Large intestine (tissue), 12 donors: ENCODE measurements at places on chromosomes 7 and 10.
A peak's percentile ranks its signal among the peaks of the same experiment; 100 is the strongest.

- H3K4me3 ChIP-seq, result no peak overlapping the region
- no peak for DNase-seq
- H3K27ac ChIP-seq, result no peak overlapping the region
- H3K36me3 ChIP-seq, result no peaks in the 10 kb centered on the region
- peaks cover 4% of the 10 kb centered on the region for H3K4me1 ChIP-seq
Observed at GRCh38 chr7:131845573-131846314, 289.3 kb upstream of the PODXL start.

DNA sequence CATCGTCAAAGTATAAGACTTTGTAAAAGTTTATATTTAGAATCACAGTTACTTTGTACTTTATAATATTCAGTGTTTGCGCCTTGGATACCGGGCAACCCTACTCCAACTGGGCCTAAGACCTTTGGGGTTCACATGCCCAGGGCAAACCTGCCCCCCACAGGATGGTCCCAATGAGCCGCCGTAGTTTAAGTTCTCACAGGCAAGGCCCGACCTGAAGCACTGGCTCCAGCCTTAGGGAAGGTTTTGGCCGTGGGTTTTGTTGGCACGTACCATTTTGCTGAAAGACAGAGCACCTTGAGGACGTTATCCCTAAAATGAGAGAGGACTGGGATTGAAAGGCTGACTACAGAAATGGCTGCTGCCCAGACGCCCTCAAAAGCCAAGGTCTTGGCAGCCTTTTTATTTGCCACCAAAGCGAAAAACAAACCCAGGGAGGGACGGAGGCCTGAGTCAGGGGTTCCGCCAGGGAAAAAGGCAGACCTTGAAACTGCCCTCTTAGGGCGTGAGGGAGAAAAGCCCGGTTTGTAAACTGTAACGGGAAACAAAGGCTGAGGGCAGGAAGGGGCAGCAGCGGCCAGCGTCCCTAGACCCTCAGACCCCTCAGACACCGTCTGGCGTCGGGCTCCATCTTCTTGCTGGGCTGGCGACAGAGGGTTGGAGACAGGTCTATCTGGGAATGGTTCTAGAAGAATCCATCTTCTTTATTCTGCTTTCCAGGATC, at the start of gene CCDC172:
TSS of gene CCDC172 (plus strand) at position 222 of the 724 bp plus-strand sequence. CDS start 564 bp downstream, outside the sequence.
- H3K27ac ChIP-seq, result no peak within 1 kb of the TSS
- H3K4me1 ChIP-seq, result no peaks in the 10 kb centered on the region
- H3K36me3 ChIP-seq, result no peaks in the 10 kb centered on the region
- H3K27me3 ChIP-seq, result peaks cover 3% of the 10 kb centered on the region
- H3K4me3 ChIP-seq, result no peak within 1 kb of the TSS

GRCh38 chr7:54888734-54889082, 129.7 kb upstream of the SEC61G start:
- H3K27ac ChIP-seq, result no peak overlapping the region
- no peaks in the 10 kb centered on the region for H3K36me3 ChIP-seq
- DNase-seq, result no peak
- H3K4me3 ChIP-seq, result peak overlapping the region; percentile 41

DNA sequence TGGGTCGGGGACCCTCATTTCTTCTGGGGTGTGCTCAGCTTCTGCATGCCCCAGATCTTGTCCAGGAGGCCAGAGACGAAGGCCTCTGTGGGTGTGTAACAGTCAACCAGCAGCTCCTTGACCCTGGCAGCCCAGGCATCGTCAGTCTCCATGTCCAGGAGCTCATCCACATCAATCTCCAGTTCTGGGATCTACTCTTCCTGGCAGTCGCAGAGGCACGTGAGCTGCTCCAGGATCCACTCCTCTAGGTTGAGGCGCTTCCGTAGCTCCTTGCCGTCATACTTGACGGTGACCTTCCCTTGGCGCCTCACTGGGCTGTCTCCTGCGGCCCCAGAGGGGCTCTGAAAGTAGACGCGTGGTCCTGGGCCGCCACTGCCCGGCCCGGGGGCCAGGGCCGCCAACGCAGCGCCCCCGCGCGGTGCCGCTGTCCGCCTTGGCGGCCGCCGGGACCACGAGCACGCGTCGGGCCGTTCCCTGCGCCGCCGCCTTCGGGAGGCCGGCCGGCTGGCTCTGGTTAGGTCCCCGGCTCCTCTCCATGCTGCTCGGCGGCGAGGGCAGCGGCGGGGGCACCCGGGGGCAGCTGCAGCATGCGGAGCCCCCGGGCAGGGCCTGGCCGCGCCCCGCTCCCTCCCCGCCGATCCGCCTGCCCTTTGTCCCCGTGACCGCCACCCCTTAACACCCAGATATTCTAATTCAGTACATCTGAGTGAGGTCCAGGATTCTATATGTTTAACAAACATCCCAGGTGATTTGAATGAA, 170.5 kb downstream of the SEPTIN7 start:
- peaks cover 10% of the 10 kb centered on the region for H3K4me1 ChIP-seq
- H3K4me3 ChIP-seq, result peak overlapping the region; percentile 40
- DNase-seq, result peak; percentile 76
- peaks cover 9% of the 10 kb centered on the region for H3K27me3 ChIP-seq
- peak overlapping the region; percentile 78 for H3K27ac ChIP-seq

GRCh38 chr7:462173-463103, 57.2 kb downstream of the PDGFA start:
- H3K4me3 ChIP-seq, result no peak overlapping the region
- H3K27me3 ChIP-seq, result no peaks in the 10 kb centered on the region
- DNase-seq, result no peak
- peaks cover 18% of the 10 kb centered on the region for H3K4me1 ChIP-seq

- DNase-seq, result no peak
- H3K27ac ChIP-seq, result no peak overlapping the region
Observed at GRCh38 chr10:124603376-124604213, 140.6 kb downstream of the FAM53B start.

- no peak overlapping the region for H3K27ac ChIP-seq
- H3K36me3 ChIP-seq, result no peaks in the 10 kb centered on the region
- no peak for DNase-seq
- no peaks in the 10 kb centered on the region for H3K27me3 ChIP-seq
- H3K4me1 ChIP-seq, result no peaks in the 10 kb centered on the region
Observed at GRCh38 chr10:69636273-69636575, 6.2 kb downstream of the FAM241B start.

DNA sequence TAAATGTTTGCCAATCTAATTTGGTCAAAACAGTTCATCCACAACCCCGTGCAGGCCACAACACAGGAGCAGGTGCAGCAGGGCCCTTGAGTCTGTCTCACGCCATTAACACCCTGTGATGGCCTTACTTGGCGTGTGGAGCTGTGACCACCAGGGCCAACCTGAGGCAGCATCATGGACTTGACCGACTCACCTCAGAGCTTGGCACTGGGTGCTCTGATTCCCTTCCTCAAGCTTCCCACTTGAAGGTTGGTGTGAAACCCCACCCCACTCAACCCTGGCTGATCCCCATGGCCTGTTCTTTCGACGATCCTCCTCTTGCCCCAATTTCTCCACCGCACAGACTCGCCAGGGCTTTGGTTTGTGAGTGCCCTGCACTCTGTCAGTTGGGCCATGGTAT, 623.1 kb downstream of the PTPRN2 start:
- H3K4me3 ChIP-seq, result no peak overlapping the region
- H3K36me3 ChIP-seq, result no peaks in the 10 kb centered on the region
- no peaks in the 10 kb centered on the region for H3K4me1 ChIP-seq

GRCh38 chr7:11795231-11795630, 36.8 kb downstream of the THSD7A start:
- no peak overlapping the region for H3K27ac ChIP-seq
- H3K36me3 ChIP-seq, result no peaks in the 10 kb centered on the region
- no peaks in the 10 kb centered on the region for H3K27me3 ChIP-seq
- no peaks in the 10 kb centered on the region for H3K4me1 ChIP-seq

DNA sequence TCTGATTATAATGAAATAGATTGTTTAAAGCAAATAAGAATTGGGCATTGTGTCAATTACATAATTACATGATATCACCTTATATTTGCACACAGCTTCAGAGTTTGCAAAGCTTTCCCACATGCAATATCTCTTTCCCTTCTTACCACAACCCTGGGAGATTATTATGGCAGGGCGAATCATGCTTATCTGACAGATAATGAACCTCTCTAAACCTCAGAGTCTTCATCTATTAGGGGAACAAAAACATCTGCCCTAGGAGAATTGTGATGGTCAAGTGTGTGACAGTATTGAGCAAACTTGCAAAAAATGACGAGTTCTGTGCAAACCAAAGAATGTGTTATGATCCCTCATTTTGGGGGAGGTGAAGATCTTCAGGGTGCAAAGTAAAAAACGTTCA, 90.0 kb downstream of the MYOF start:
- H3K4me1 ChIP-seq, result no peaks in the 10 kb centered on the region
- peaks cover 9% of the 10 kb centered on the region for H3K36me3 ChIP-seq
- no peak for DNase-seq
- H3K4me3 ChIP-seq, result no peak overlapping the region
- no peak overlapping the region for H3K27ac ChIP-seq
- H3K27me3 ChIP-seq, result no peaks in the 10 kb centered on the region

- no peaks in the 10 kb centered on the region for H3K27me3 ChIP-seq
- peaks cover 27% of the 10 kb centered on the region for H3K36me3 ChIP-seq
- H3K4me1 ChIP-seq, result no peaks in the 10 kb centered on the region
- no peak overlapping the region for H3K4me3 ChIP-seq
- H3K27ac ChIP-seq, result no peak overlapping the region
Observed at GRCh38 chr10:335151-335800, 200.0 kb downstream of the ZMYND11 start.

GRCh38 chr7:111537134-111537533, 25.2 kb downstream of the IMMP2L start:
- no peaks in the 10 kb centered on the region for H3K36me3 ChIP-seq
- H3K27me3 ChIP-seq, result no peaks in the 10 kb centered on the region
- no peak overlapping the region for H3K4me3 ChIP-seq
- DNase-seq, result no peak
- no peaks in the 10 kb centered on the region for H3K4me1 ChIP-seq

- H3K27ac ChIP-seq, result no peak overlapping the region
- H3K36me3 ChIP-seq, result no peaks in the 10 kb centered on the region
- no peak for DNase-seq
- no peaks in the 10 kb centered on the region for H3K27me3 ChIP-seq
Observed at GRCh38 chr7:124943472-124943871, 13.8 kb upstream of the POT1 start.

- no peak overlapping the region for H3K27ac ChIP-seq
- H3K27me3 ChIP-seq, result no peaks in the 10 kb centered on the region
- H3K36me3 ChIP-seq, result no peaks in the 10 kb centered on the region
- no peak overlapping the region for H3K4me3 ChIP-seq
Observed at GRCh38 chr7:69422574-69422985, 175.7 kb upstream of the AUTS2 start.

GRCh38 chr10:63383141-63383540, 82.6 kb downstream of the JMJD1C start:
- no peaks in the 10 kb centered on the region for H3K4me1 ChIP-seq
- H3K27me3 ChIP-seq, result no peaks in the 10 kb centered on the region
- no peak for DNase-seq
- no peak overlapping the region for H3K4me3 ChIP-seq
- H3K36me3 ChIP-seq, result peaks cover 5% of the 10 kb centered on the region

- H3K27me3 ChIP-seq, result peaks cover 9% of the 10 kb centered on the region
- no peaks in the 10 kb centered on the region for H3K36me3 ChIP-seq
- H3K4me3 ChIP-seq, result no peak overlapping the region
- no peaks in the 10 kb centered on the region for H3K4me1 ChIP-seq
- DNase-seq, result peak; percentile 19
Observed at GRCh38 chr7:45259966-45260646, 102.5 kb downstream of the RAMP3 start.

DNA sequence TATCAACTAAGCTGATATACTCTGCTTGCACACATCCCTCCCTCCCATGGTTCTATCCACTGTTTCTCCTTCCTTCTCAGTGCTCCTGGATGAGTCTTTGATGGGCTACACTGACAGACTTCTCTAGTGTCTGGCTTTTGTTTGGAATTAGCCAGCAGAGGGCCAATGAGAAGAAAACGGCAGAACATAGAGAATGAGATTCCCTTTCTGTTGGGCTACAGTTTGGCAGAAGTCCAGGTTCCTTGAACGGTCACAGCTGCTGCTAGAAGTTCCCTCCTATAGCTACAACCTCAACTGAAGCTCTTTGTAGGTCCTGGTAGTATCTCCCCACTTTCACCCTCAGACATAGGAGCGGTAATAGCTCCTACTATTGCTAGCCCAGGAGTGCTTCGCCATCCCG, 251.1 kb upstream of the LRRN3 start:
- H3K27me3 ChIP-seq, result no peaks in the 10 kb centered on the region
- peaks cover under 1% of the 10 kb centered on the region for H3K4me1 ChIP-seq
- peak; percentile 15 for DNase-seq
- H3K4me3 ChIP-seq, result no peak overlapping the region
- H3K27ac ChIP-seq, result no peak overlapping the region
- H3K36me3 ChIP-seq, result no peaks in the 10 kb centered on the region

- peaks cover 7% of the 10 kb centered on the region for H3K36me3 ChIP-seq
- no peaks in the 10 kb centered on the region for H3K4me1 ChIP-seq
- no peak overlapping the region for H3K4me3 ChIP-seq
- no peak overlapping the region for H3K27ac ChIP-seq
Observed at GRCh38 chr7:50621973-50622490, 56.8 kb upstream of the DDC start.

DNA sequence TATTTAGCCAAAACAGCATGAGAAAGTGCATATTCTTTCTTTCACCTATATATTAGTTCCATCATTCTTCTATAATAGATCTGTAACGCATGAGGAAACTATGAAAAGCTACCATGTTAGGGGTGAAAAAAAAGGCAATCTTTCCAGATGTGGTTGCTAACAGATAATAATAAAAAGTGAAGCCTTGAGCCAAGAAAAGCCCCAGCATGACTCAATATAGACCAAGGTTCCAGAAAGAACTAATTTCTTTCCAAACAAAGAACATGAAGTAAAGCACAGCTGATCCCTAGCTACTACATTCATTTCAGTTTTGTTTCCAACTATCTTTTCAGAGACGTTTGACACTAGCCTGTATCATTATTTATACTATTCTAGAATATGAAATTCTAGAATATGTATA, 16.4 kb downstream of the ARL4A start:
- DNase-seq, result no peak
- H3K4me3 ChIP-seq, result no peak overlapping the region
- no peaks in the 10 kb centered on the region for H3K4me1 ChIP-seq
- no peaks in the 10 kb centered on the region for H3K36me3 ChIP-seq
- H3K27ac ChIP-seq, result no peak overlapping the region

DNA sequence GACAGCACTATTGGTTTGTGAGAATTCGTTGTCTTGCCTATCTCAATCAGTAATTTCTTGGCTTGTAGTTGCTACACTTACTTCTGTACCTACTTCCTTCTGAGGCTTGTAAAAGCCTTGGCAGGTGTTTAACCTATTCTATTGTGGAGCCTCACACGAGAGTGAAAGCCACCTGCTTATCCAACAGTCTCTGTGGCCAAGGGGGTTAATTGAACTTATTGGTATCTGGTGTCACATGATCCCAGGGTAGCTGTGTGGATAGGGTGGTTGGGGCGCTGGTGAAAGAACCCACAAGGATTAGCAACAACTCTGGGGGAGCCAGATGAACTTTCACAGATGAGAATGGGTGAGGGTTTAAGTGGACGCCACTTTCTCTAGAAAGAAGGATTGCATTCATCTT, 13.9 kb upstream of the ATP6V0E2 start:
- H3K27ac ChIP-seq, result no peak overlapping the region
- H3K4me3 ChIP-seq, result no peak overlapping the region
- no peaks in the 10 kb centered on the region for H3K27me3 ChIP-seq
- peaks cover 2% of the 10 kb centered on the region for H3K4me1 ChIP-seq
- peaks cover 55% of the 10 kb centered on the region for H3K36me3 ChIP-seq
- DNase-seq, result no peak

GRCh38 chr10:95792211-95792780, 36.3 kb downstream of the ENTPD1 start:
- H3K27ac ChIP-seq, result peak overlapping the region; percentile 50
- no peak overlapping the region for H3K4me3 ChIP-seq
- no peak for DNase-seq
- H3K4me1 ChIP-seq, result no peaks in the 10 kb centered on the region

GRCh38 chr7:142581341-142581740, 167.9 kb upstream of the PRSS1 start:
- H3K27me3 ChIP-seq, result no peaks in the 10 kb centered on the region
- H3K4me3 ChIP-seq, result no peak overlapping the region
- H3K4me1 ChIP-seq, result no peaks in the 10 kb centered on the region
- H3K27ac ChIP-seq, result no peak overlapping the region
- DNase-seq, result no peak
- H3K36me3 ChIP-seq, result no peaks in the 10 kb centered on the region
